ENCODE measurements at places on chromosomes 16 and 17.

DNA sequence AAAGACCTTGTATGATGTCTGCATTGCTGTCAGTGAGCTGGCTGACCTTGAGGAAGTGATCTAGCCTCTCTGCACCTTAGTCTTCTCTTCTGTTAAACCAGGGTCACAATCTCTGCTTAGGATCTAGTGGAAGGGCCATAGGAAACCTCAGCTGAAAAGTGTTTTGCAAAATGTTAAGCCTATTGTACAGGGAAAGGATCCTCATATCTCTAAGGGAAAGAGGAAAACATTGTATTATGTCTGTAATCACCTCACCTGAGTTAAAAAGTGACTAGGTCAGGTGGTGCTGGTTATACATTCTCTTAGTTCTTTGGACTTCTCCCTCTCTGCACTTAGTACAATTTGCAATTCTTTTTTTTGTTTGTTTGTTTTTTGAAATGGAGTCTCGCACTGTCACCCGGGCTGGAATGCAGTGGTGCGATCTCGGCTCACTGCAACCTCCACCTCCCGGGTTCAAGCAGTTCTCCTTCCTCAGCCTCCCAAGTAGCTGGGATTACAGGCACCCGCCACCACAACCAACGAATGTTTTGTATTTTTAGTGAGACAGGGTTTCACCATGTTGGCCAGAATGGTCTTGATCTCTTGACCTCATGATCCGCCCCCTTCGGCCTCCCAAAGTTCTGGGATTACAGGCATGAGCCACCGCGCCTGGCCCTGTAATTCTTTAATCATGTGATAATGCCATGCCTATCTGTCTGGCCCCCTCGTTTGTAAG is 2.0 kb upstream of the SEPHS2 start:
- no peaks in the 10 kb centered on the region for H3K27me3 ChIP-seq
- peaks cover 63% of the 10 kb centered on the region for H3K4me1 ChIP-seq
- no peak for DNase-seq
- H3K36me3 ChIP-seq, result peaks cover 23% of the 10 kb centered on the region
- H3K27ac ChIP-seq, result no peak overlapping the region
- H3K4me3 ChIP-seq, result no peak overlapping the region

- H3K4me1 ChIP-seq, result no peaks in the 10 kb centered on the region
- H3K27ac ChIP-seq, result no peak overlapping the region
- no peaks in the 10 kb centered on the region for H3K27me3 ChIP-seq
- no peak overlapping the region for H3K4me3 ChIP-seq
These were observed 398.8 kb upstream of the SALL1 start for GRCh38 chr16:51549836-51550235.

DNA sequence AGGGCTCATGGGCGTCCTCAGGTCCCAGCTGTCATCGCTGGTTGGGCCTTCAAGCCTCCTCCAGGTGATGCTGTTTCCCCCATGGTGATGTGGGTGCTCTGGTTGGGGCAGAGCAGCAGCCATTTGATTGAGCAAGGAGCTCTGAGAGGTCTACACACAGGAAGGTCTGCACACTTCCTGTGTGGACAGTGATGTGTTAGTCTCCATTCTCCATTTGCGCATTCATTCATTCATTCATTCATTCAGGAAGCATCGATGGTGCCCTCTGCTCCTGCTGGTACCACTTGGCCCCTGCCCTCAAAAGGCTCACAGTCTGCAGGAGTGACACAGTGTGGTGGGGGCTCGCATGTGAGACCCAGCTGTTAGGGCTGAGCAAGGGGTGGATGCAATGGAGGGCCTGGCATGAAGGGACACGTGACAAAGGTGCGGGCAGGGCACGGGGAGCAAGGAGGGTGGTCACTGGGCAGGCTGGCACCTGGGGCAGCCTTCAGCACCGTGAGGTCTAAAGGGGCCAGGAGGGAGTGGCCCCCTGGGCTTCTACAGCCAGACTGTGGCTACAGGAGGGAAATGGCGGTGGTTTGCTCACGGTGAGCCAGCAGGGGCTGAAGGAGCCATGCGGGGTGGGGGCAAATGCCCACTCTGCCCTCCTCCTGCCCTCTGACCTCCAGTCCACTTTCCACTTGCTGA is 1.5 kb downstream of the ADGRG3 start:
- H3K4me1 ChIP-seq, result peaks cover 14% of the 10 kb centered on the region
- H3K27me3 ChIP-seq, result peaks cover 21% of the 10 kb centered on the region
- DNase-seq, result no peak
- H3K4me3 ChIP-seq, result no peak overlapping the region

DNA sequence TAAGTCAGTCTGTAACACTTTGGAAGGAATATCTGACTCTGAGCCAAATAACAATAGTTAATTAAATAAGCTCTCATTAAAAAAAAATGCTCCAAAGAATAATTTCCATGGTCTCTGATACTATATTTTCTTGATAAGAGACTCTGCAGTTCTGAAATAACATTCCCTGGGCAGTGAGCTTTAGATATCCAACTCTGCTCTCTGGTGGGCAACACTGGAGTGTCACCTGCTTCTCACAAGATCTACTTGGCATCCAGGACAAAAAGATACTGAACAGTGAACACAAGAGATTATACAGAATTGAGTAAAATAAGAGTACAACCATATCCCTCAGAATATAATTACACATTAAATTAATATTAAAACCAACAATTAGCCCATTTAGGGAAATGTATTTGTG is 13.7 kb downstream of the BLMH start:
- DNase-seq, result no peak
- no peak overlapping the region for H3K27ac ChIP-seq
- H3K4me3 ChIP-seq, result no peak overlapping the region
- H3K36me3 ChIP-seq, result peaks cover 48% of the 10 kb centered on the region
- H3K4me1 ChIP-seq, result peaks cover 4% of the 10 kb centered on the region

GRCh38 chr16:57694725-57695679 is at the start of gene DRC7:
Gene DRC7 (plus strand): TSS chr16:57694806. CDS start chr16:57697950, 3,144 bp downstream.
- H3K36me3 ChIP-seq, result no peaks in the 10 kb centered on the region
- peak within 1 kb of the TSS; percentile 61 for H3K4me3 ChIP-seq
- peak within 1 kb of the TSS; percentile 69 for H3K27ac ChIP-seq
- peak; percentile 57 for DNase-seq
- no peaks in the 10 kb centered on the region for H3K27me3 ChIP-seq
